ENCODE measurements at places on chromosomes 4 and X.

DNA sequence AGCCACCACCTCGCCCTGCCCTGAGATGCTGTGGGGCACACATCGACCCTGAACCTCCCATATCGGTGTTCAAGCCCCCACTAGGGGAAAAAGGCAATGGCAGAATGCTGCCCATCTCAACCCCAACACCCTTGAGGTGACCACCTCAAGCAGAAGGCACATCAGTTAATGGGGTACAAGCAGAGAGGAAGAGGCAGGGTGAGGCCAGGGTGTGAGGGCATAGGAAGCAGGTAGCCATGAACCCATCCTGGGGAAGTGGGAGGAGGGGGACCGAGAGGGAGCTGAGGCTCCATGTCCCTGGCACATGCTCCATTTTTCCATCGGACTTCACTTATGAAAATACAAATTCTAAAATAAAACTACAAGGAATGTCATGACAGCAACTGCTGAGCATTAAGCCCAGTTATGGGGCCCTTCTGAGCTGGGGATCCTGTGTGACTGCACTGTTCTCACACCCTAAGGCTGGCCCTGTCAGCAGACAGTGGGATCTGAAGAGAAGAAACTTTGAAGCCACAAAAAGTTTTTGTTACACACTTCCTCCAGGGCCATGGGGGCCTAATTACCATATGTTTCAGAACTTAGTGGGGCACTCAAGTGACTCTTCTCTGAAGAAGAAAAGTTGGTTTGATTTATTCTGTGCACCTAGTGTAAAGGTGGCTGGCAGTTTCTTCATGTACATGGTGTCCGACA is 68.2 kb upstream of the FAM241A start:
- DNase-seq = no peak

DNA sequence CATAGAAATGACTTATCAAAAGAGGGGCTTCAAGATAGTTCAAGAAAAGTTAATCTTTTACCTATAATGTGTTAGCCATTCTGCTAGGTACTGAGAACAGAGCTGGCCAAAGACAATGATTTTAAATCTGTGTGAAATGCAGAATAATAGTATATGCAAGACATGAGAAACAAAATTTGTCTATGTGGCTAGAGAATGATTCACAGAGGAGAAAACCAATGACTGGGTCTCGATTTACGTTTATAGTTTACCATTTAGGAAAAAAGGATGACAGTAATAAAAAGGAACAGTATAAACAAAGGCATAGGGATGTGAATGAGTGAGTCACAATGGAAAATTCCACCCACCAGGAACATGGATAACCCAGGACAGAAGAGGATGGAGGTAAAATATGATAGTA is 31.9 kb downstream of the NPFFR2 start:
- DNase-seq = no peak

- DNase-seq = peak; percentile 29
Measured at GRCh38 chr4:105709081-105709450, 482 bp downstream of the GSTCD start.

GRCh38 chr4:17283251-17283650 is 228.6 kb downstream of the QDPR start:
- DNase-seq = no peak

GRCh38 chr4:26372525-26373172 is 51.8 kb downstream of the RBPJ start:
- DNase-seq = peak; percentile 42

DNA sequence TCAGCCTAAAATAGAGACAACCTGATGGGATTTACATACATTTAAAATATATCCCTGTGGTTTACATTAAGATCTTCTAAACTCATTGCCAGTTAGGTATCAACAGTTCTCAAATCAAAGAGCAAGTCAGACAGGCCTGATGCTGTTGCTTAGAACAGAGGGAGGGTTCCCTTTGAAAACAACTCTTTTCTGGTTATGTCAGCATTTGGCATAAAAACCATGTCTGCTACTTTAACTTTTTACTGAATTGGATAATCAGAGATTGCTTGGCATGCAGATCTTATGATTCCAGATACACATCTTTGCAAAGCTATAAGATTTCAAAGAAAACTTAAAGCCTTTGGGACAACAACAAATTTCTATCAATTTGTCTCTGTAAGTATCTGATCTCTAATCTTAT is 140.8 kb downstream of the CPE start:
- DNase-seq = no peak

DNA sequence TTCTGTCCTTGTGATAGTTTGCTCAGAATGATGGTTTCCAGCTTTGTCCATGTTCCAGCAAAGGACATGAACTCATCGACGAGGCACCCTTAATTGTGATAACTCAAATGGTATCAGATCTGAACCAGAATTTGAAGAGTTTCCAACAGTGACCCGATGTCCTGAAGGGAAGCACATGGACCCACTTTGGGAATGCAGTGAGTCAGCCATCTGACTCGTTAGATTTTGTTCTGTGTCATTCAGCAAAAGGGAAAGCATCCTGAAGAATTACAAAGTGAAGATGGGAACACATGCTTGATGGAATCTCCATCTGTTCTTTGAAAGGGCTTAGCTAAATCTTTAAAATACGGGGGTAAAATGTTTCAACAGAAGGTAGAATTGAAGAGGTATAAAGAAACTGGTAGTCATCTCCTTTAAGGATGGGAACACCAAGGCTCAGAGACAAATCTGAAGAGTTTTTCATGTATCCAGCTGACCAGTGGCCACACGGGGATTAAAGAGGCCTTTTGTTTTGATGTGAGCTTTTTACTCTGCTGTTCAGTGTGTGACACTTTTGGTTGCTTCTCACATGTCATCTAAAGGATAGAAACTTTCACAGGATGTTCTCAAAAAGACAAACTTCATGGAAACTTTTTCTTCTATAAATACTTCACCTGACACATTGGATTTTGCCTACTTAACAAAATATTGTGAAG is 393.8 kb downstream of the INPP4B start:
- DNase-seq = no peak

GRCh38 chr4:97828646-97829045 is 314.6 kb downstream of the STPG2 start:
- no peak for DNase-seq

DNA sequence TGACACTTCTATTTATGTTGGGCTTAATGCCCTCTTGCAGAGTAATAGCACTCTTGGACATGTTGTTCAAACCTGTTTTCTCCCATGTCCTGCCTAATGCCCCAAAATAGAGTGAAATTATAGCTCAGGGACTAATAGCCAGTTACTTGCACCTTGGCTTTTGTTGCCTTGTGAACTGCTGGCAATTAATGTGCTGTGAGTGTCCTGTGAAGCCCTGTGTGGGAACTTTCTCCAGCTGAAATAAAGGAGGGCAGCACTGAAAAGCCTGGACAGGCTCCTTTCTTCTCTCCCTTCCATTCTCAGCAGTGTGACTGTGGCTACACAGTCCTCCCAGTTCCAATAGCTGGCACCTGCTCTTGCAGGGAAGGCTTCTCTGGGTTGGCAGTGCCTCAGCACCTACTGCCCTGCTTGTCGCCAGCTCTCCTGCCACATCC is 72.4 kb downstream of the DCLK2 start:
- no peak for DNase-seq

- DNase-seq = peak; percentile 81
Measured at GRCh38 chrX:9995855-9996339, 28.7 kb downstream of the CLDN34 start.

DNA sequence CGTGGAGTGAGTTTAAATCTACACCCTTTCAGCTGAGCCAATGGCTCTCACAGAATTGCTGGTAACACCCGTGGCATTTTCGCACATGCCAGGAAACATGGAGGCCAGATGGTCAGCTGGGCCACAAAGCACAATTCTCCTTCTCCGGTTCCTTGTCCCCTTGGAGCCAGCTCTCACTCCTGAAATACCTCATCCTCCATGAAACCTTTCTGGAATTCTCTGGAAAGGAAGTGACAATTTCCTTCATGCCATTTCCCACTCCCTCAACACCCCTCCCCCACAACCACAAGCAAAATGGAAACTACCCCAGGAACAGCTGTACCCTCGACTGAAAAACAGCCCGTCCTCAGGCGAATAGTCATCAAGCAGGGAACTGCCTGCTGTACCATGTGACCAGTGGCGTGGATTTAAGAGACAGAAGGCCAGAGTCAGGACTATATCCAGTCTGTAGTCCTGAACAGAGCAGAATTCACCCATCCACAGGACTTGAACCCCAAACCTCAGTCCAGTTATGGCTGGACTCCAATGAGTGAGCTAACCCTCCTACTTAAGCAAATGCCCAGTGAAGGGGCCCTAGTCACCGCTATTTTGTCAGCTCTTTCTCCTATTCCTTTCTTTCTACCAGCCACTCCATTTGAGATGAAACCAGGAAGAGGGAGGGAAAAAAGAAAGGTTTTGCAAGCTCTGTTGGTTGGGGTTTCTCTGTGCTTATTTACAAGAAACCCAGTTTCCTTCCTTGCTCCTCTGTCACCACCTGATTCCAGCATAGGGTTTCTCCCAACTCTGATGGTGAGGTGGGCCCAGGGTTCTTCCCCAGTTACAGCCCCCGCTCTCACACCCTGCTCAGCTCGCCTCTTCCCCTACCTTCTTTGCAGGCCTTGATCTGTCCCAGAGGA is 24.5 kb downstream of the ELF4 start:
- peak; percentile 36 for DNase-seq

DNA sequence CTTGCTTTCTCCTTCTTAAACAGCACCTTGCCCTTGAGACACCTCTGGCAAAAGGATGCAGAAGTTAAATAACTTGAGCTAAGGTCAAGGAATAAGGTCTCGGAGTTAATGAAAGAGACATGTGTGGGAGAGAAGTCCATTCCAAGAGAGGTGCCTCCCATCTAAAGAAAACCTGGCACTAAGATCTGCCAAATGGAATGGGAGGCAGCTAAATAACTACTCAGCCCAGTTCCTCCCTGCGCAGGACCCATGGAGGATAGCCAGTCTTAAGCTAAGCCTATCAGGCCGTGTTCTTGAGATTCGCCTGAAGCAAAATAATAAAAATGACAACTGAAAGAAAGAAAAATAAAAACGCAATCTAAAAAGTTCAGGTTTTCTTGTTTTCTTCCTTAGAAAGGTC is 20.7 kb upstream of the ELF4 start:
- DNase-seq = no peak

DNA sequence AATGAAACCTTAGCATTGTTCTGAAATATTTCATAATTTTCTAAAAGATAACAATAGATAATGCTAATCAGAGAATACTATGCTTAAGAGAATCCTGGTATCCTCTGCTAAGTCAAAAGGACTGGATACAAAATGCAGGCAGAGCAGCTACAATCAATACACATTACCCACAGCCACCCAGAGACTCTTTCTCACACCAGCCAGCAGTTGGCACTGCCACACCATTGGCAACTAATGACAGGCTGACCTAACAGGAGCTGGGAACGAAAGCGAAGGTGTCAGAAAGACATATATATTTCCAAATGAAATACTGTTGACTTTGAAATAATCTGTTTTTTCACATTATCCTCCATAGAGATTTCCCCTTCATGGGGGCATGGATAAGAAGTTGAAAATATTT is 122.6 kb upstream of the PLAC1 start:
- no peak for DNase-seq

DNA sequence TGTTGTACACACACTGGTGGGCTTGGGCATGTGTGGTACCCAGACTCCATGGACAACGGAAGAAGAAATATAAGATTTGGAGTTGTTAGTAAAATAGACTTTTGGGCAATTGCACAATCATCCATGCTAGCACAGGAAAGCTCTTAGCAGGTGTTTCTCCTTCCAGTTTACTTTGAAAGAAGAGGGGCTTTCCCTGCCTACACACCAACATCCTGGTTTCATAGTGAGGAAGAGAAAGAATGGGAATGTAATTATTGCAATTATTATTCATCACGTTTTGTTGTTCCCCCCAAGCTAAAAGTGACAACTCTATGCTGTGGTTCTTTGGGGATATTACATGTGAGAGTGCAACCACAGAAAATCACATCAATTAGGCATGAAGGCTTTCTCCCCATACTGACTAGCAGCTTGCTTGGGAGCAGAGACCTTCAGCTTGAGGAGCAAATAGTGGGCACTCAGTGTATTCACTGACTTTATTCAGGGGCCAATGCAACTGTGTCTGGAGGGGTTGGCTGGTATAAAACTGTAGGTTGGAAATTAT is 57.2 kb upstream of the PUDP start:
- no peak for DNase-seq

DNA sequence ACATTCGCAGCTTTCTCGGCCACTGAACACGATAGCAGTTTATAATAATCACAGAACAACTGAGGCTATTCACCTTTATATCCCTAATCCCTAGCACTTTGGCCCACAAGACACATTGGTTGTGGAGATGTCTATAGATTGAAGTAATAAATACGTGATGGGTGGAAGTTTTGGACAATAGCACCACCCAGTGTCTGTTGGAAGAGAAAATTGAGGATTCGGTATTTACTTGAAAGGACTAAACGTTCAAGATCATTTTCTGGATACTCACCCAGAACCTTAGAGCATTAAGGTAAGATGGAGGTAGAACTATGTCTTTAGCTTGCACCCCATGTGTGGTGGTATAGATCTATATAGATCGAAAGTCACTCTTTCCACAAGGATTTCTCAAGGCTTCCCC is 787 bp upstream of the TMSB15A start:
- DNase-seq = no peak

GRCh38 chr4:80239480-80240150 is 26.8 kb upstream of the FGF5 start:
- no peak for DNase-seq

- DNase-seq = no peak
Measured at GRCh38 chr4:19961091-19961490, 290.6 kb upstream of the SLIT2 start.

DNA sequence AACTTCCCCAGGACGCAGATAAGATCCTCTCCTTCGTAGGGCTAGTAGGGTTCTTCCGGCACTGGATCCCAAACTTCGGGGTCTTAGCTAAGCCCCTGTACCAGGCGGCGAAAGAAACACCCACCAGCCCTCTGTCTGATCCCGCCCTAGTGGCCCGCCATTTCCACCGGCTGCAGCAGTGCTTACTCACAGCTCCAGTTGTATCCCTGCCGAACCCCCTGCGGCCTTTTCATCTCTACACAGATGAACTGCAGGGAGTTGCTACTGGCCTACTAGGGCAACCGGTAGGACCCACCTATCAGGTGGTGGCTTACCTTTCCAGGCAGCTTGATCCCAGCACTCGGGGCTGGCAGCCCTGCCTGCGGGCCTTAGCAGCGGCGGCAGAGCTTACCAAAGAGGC is 961.2 kb downstream of the RPA4 start:
- DNase-seq = no peak

- DNase-seq = no peak
Measured at GRCh38 chrX:88244066-88244465, 503.0 kb upstream of the CPXCR1 start.

DNA sequence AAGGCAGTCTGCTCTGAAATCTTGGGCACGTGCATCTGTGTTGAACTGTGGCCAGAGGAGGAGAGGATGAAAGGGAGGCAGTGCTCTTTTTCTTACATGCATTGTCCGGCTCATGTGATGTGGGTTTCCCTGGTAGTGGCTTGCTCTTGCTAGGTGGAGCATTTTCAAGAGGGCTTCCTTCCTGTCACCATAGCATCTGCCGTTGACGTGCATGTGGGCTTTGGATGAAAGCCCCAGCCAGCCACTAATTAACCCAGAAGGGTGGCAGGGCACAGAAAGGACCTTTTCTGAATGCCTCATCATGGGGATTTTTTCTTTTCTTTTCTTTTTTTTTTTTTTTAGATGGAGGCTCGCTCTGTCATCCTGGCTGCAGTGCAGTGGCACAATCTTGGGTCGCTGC is 121.3 kb downstream of the GPR143 start:
- DNase-seq = peak; percentile 32
